ENCODE measurements at places on chromosomes 11 and 22.
A peak's percentile ranks its signal among the peaks of the same experiment; 100 is the strongest.

- no peak for DNase-seq
Measured at GRCh38 chr22:22754961-22755777, 110.8 kb downstream of the GGTLC2 start.

DNA sequence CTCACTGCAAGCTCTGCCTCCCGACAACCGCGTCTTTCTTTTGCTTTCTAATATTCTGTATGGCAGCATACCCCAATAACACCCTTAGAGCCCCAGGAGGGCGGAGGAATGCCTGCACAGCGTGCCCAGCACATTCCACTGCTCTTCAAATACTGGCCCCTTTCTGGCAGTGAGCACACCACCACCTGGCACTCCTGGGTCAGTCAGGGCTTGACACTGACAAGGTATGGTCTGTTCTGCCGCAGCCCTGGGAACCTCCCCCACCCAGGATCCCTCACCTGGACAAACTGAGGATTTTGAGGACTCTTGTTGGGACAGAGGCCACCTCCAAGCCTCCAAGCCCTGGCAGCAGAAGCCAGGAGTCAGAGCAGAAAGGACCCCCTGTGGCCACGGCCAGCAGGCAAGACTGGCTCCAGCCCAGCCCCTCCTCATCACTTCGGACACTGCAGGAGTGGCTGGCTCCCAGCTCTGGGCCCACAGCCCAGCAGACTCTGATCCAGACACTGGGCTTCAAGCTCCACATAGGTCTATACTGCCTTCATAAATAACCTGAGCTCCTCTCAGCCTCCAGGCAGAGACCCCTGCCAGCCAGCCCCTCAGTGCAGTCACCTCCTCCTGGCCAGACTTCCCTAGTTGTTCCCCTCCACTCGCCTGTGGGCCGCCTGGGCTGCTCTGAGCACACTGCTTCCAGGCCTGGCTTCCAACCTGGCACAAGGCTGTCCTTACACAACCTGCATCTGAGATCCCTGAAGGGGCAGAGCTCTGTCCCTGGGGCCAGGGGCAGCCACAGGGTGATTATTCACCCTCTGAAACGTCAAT, 14.5 kb downstream of the CARS1 start:
- no peak for DNase-seq

GRCh38 chr11:86608251-86608799, 64.1 kb downstream of the ME3 start:
- DNase-seq = peak; percentile 77

DNA sequence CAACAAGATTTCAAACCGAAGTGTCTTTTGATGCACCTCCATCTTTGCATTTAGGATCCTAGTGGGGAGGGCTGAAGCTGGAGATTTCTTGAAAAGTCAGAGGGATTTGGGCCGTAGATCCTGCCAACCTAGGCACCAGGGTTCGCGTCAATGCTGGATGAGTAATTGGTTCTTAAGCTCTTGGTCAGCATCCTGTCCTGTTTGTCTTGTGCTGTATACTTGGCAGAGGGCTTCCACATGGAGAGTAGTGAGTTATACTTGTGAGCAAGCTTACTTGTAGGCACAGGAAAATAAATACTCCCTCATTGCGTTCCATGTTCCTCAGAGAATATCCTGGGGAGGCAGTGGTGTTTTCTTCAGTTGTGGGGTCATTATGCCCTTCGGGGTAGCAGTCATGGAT, 12.6 kb downstream of the INSC start:
- no peak for DNase-seq

DNA sequence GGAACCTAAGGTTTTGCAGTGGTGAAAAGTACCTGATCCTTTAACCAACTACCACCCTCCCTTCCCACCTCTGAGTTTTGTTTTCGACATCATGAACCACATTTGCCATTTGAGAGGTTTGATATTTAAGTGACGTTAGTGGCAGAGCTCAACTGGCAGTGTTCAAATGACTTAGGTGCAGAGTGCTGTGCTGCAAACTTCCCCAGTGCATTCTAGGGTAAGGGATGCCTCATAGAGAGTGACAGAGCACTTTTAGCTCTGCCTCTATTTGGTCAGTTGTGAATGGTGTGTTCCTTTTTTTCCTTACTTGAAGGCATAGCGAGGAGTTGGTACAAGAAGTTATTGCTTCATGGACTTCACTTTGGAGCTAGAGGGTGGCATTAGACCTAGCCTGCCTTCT, 9.4 kb downstream of the BMAL1 start:
- DNase-seq = no peak

GRCh38 chr11:101723371-101723770, 139.6 kb upstream of the TRPC6 start:
- no peak for DNase-seq

DNA sequence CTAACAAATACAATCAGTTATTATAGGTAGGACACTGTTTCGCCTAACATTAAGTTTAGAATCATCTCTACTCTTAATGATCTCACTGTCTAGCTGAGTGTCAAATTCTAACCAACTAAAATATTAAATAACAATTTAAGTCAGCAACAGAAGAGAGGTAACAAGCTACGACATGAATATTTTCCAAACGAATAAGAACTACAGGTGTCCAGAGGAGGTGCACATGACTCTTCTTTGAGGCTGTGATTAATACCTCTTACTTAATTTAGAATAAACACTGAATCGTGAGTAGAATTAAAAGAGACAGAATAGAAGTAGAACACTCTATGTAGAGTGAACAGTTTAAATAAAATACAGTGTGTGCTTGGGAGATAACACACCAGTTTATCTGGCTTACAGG, 619.0 kb upstream of the ARHGAP42 start:
- no peak for DNase-seq

- no peak for DNase-seq
Measured at GRCh38 chr11:4647766-4648165, 4.0 kb downstream of the OR51E1 start.

DNA sequence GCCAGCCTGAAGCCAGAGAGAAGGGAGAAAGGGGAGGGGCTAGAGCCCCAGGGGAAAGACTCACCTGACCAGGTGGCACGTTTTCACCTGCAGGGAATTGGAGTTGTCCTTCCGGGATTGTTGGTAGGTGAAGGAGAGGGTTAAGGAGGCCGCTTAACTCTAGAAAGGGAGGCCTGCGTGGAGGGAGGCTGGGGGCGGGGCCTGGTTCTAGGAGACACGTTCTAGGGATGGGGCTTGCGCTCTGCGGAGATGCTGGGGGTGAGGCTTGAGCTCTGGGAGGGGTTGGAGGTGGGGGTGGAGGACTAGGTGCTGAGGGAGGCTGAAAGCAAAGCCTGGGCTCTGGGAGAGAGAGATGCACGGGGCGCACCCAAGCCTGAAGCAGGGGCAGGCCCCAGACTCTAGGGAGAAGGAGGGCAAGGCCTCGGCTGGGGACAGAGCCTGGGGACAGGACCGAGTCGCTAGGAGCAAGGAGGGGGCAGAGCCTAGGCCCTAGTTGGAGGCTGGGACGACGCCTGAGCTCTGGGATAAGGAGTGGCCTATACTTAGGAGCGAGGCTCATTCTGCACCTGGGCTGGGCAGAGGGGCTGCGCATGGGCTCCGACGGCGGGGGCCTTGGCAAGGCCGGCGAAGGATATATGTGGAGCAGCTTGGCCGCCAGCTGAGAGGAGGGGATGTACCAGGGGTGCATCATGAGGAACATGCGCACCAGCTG, 2.4 kb downstream of the RASGRP2 start:
- no peak for DNase-seq

GRCh38 chr11:86896441-86896841, 58.8 kb downstream of the FZD4 start:
- DNase-seq = no peak

DNA sequence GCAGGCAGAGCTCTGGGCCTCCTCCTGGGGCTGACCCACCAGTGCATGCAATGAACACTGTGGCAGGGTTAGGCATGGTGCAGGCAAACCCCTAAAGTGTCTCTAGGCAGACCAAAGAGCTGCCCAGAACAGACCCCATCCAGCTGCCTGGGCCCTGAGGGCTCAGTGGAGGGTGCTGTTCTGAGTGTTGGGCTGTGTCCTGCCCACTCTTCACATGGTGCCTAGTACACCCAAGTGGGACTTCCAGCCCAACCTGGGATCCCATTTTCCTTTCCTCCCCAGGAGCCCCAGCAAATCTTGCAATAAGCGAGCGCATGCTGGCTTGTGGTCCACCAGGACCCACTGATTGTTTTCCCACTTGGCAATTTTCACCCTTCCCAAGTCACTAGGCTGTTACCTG, 26.4 kb downstream of the ARVCF start:
- DNase-seq = no peak

- DNase-seq = no peak
Measured at GRCh38 chr11:26860091-26860780, 133.7 kb upstream of the FIBIN start.

DNA sequence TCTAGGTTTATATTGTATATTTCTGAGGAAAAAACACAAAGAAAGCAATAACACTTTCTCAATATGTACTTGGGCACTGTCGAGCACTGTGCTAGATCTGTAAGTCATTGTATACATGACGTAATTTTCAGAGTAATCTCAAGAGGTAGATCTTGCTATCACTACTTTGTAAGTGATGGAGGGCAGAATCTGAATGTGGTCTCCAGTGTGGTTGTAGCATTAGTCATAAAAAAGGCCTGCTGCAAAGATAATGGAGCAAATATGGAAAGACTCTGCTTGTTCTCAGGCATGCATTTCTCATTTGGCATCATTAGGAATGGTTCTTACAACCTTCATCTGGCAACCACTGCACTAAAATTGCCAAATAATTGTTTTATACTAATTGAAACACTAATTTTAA, 419.8 kb upstream of the CCDC179 start:
- DNase-seq = no peak

DNA sequence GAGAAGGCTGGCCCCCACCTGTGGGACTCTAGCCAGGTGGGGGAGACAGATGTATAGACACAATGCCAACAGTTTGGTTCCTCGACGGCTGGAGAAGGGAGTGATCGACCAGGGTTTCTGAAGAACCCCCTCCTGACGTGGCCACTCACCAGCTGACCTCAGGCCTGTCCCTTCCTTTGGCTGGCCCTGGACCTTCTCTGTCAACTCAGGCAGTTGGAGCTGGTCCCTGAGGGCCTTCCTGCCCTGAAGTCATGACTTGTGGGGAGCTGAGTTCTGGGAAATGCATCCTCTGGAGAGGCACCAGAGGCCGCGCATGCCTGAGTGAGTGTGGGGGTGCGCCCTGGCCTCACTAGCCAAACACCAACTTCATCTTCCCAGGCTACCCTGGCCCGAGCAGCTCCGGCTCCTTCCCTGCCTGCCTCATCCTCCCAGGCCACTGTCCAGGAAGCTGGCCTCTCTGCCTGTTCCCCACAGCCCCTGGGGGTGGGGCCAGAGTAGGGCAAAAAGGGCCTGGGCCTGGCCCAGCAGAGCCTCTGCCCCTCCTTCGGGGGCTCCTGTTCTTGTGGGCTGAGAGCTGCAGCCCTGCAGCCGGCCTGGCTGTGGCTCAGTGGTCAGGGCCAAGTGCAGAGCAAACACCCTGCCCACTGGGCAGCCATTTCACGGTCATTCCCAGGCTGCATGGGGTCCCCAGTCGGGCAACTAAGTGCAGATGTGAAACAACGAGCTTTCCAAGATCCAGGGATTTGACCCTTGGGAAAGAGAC, 23.6 kb downstream of the TXN2 start:
- DNase-seq = no peak

- DNase-seq = no peak
Measured at GRCh38 chr11:76361776-76362175, 19.2 kb downstream of the THAP12 start.

- no peak for DNase-seq
Measured at GRCh38 chr22:50583294-50583861, 729 bp upstream of the CHKB start.

DNA sequence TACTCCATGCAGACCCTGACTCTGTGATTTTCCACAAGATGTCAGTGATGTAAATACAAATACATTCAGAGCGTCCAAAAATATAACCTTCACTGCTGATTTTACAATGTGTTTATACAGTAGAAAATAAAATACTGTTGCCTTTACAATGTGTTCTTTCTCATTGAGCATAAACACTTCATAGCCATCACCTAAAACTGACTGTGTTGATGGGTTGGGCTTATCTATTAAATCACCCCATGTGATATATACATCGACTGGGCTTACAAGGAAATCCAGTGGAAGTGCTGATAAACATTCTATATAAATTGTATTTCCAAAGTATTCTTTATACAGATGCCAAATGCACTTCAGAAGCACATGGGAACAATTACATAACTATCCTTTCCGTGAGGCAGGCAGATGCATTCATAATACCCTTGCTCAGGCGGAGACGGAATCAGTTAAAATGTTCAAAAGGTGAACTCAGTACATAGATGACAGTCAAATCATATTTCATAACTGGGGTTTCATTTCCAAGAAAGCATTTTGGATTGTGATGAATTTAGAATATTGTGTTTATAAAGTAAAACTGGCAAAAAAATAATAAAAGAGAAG, 27.7 kb downstream of the DDI1 start:
- no peak for DNase-seq

- peak; percentile 6 for DNase-seq
Measured at GRCh38 chr11:29159552-29160465, 857.0 kb downstream of the KCNA4 start.

DNA sequence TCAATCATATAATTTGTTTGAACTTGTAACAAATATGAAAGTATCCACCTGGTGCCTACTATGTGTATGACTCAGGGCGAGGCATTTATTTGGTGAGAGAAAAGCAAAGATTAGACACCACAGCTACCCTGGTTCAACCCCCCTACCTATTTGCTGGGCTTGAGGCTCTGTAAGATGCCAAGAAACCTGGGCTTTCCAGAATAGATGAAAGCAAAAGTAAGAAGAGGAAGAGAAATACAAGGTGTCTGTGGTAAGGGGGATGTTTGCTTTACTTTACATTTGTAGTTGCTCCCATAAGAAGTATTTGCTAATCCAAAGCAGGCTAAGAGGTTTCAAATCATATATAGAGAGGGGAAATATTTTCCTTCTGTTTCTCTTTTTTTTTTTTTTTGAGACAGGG, 61.7 kb downstream of the DDI1 start:
- no peak for DNase-seq

GRCh38 chr22:31488988-31489617, 539 bp downstream of the EIF4ENIF1 start:
- peak; percentile 58 for DNase-seq

GRCh38 chr11:117945047-117945810, 16.0 kb upstream of the TMPRSS13 start:
- peak; percentile 90 for DNase-seq

GRCh38 chr11:104979839-104980238, 11.5 kb upstream of the CASP4 start:
- no peak for DNase-seq

GRCh38 chr11:36478700-36479329, 31.3 kb downstream of the TRAF6 start:
- peak; percentile 79 for DNase-seq
